Memory B cell (primary cell): ENCODE measurements at places on chromosomes 2 and 18.

GRCh38 chr2:57141269-57141668 lies 905.3 kb upstream of the VRK2 start:
- no peak for DNase-seq

- DNase-seq = no peak
Measured at GRCh38 chr2:25373269-25373981, 31.7 kb upstream of the DNMT3A start.

- no peak for DNase-seq
Measured at GRCh38 chr2:106970471-106971261, 84.7 kb upstream of the ST6GAL2 start.

- no peak for DNase-seq
Measured at GRCh38 chr2:235419996-235420395, 73.8 kb upstream of the AGAP1 start.

GRCh38 chr18:61797696-61798590 lies 94.9 kb downstream of the RNF152 start:
- DNase-seq = no peak

DNA sequence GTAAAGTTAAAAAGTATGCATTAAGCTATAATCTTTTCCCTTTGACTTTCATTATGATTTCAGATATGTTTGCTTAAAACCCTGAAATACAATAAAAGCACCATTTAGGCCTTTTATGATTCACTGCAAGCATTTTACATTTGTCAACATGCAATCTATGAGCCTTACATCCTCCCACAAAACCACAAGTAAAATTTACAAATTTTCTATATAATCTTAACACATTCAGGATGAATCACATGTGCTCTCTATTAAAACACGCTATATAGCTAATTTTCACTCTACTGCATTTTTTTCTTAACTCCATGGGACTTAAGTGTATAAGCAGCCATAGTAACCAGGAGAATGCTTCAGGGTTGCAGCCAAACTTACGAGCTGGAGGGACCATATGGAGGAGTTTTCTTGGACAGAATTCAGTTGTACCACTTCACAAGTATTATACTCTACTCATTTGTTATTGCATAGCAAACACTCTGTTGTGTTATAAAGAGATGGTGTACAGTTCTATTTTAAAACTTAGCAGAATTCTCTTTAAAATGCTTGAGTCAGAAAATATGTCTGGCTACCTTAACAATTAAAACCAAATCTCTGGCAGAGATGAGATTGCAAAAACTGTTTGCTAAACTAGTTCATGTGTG lies 293.2 kb downstream of the ALK start:
- DNase-seq = no peak

DNA sequence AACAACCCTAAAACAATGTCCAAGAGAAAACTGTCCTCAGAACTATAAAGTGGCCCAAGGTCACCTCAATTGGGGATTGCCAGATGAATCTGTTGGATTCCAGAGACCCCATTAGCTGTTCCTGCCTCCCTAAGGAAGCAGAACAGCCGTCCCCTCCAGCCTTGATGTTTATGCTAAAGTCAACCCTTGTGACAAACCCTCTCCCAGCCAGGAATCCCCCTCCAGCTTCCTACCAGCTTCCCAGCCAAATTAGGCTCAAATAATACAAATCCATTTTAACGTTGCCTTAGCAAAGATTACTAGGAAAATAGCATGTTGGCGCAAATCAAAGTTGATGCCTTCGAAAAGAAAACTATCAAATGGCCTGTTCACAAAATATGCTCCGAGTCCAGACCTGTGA lies 105.7 kb upstream of the DAPL1 start:
- DNase-seq = no peak

GRCh38 chr2:125313806-125314205 lies 1288.7 kb downstream of the CNTNAP5 start:
- no peak for DNase-seq

DNA sequence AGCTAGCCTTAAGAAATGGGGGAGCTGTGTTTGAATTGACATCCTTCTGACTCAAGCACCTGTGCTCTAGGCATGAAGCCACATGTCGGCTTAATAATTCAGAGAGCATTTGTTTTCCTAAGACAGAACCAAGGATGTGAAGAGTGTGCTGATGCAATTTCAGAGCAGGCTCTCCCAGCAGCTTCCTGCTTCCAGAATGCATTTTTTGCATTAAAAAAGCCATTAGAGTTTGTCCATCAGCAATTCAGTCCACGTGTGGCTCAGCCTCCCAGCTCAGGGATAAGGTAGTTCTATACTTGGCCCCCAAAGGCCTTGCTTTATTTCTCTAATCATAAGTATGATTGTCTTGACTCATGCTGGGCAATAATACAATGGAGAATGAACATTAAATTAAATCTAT lies 37.7 kb downstream of the DOCK10 start:
- no peak for DNase-seq

- DNase-seq = no peak
Measured at GRCh38 chr2:182543741-182544525, 117.1 kb upstream of the PDE1A start.

DNA sequence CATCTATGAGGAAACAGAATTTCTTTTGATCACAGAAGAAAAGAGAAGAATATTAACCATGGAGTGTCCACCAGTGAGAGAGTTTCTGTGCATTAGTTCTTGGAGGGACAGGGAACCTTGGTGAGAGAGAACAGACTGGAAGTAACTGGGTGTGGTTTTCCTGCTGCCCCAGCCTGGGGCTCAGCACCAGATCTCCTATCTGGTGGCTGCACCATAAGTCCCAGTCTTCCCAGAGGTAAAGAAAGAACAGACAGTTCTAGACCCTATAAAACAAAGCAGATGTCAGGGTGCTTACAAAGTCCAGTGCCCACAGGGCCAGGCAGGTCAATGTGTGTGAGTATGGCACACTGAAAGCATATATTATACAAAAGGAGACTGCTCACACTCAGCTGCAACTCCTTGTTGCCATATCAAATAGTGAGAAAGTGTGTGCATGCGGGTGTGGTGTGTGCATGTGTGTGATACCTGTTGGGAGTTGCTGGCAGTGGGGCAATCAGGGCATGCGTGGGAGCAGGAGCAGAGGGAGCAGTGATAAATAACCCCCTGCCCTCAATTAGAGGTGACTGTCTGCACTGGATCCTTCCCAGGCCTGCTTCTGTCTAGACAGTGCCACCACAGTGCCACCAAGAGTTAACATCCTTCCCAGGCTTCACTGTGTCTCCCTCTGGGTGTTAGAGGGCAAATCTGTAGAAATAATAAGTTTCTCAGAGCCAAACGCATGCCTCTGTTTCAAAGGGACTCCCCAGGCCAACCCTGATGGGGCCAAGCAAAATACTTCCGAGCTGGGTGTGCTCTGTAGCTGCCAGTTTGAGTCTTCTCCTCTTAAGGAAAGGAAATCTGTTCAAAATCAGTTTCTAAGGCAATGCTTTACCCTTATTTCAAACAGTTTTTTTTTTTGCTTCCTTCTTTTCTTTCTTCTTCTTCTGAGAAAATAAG lies 45.7 kb downstream of the RDH14 start:
- no peak for DNase-seq

GRCh38 chr2:15279201-15279876 lies 281.8 kb downstream of the NBAS start:
- DNase-seq = no peak

GRCh38 chr2:102050854-102051391 lies 59.2 kb downstream of the IL1R2 start:
- no peak for DNase-seq

DNA sequence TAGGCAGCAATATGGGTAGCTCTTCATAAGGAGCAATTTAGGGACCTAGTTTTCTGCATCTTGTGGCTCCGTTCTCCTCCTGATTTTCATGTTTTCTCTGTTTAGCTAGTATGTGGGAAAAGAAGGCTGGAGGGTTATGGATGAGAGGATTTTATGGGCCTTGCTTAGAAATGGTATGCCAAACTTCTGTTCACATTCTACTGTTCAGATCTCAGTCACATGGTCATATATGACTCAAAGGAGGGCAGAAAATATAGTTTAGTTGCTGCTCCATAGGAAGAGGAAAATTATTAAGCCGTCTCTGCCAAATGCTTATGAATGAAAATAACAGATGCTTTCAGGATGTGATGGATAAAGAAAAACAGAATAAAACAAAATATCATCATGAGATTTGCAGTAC lies 361.8 kb upstream of the CWC22 start:
- no peak for DNase-seq

DNA sequence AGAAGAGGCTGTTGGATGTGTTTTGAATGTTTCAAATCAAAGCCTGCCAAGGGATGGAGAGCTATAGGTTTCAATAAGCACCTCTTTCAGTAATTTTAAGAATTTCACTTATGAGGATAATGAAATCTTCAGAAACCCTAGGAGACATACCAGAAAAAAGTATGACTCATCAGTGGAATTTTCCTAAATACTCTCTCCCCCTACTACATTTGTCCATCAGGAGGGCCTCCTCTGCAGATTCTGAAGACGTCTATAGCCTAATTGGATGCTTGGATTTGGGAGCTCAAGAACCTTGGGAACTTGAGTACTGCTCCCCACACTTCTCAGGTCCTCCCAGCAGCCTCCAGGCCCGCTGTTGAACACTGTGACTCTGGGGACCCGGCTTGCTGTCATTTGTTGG lies 374.3 kb downstream of the SLC4A3 start:
- DNase-seq = no peak

DNA sequence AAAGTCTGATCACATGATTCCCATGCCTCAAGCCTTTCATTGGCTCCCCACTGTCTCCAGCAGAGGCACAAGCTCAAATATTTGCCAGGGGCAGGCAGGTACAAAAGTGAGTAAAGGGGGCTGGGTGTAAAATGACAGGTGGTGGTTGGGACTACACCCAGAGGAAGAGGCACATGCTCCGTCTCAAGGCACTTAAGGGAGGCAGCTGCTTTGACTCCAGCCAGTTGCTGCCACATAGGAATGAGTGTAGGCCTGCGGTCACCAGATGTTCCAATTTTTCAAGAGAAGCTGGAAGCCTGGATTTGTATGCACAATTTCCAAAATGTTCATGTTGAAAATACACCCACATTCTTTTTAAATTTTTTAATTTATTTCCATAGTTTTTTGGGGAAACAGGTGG lies 164.4 kb downstream of the UPP2 start:
- no peak for DNase-seq

DNA sequence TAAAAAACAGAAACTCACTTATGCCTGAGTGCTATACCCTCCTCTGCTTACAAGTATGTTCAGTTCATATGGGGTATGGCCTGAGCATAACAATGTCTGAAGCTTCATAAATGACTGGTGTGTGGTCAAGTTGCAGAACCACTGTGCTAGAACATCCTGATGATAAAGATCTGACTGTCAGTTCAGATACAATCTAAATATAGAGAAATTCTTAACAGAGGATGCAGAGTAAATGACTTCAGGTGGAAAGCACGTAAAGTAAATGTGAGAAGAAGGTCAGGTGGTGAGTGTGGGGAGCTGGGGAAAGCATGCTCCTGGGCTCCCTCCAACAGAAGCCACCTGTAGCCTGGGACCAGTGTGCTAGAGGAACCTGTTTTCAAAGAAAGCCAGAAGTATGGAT lies 926.2 kb downstream of the TSN start:
- DNase-seq = no peak

DNA sequence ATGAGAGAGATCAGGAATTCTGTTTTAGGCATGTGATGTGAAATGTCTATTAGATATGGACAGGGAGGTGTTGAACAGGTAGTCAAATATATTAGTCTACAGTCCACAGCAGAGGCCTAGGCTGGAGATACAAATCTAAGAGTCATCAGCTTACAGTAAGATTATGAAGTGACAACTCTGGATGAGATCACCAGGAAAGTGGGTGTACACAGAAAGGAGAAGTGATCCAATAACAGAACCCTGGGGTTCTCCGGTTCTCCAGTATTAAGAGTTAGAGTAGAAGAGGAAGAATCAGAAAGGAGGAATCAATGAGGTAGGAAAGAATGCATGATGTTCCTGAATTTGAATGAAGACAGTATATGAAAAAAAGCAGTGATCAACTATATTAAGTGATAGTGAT lies 362.3 kb downstream of the FIGN start:
- DNase-seq = no peak

- DNase-seq = no peak
Measured at GRCh38 chr2:176083796-176084261, at the start of gene EVX2. EVX2 (minus strand) TSS chr2:176083962; CDS start chr2:176083776, 186 bp downstream.

GRCh38 chr2:58140508-58141072 lies 94.0 kb downstream of the VRK2 start:
- no peak for DNase-seq

GRCh38 chr2:164785457-164785856 lies 56.2 kb downstream of the COBLL1 start:
- DNase-seq = no peak

DNA sequence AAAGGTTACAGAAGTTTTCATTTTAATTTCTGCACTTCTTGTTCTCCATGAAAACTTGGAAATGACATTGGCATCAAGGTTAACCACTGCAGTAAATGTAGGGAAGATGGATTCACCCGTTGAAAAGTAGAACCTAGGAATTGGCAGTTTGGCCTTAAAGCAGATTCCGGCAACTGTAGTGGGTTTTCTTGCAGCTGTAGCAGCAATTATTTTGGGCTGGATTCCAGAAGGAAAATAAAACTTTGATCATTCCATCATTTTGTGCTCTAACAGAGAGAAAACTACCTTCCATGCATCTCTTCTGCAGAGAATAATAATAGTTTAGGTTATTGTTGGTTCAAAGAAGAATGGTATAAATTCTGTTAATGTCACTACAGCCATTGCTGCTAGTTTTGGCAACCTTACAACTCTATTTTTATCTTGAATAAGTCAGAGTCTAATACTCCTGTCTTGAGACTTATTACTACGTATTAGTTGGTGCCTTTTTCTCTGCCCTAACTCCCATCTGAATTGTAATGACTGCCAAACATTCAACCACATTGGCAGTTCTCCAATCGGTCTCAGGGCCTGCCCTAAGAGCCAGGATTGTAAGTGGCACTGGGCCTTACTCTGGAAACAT lies 178.1 kb upstream of the PIEZO2 start:
- DNase-seq = no peak

- no peak for DNase-seq
Measured at GRCh38 chr2:228063558-228063957, 117.9 kb downstream of the SPHKAP start.

- DNase-seq = no peak
Measured at GRCh38 chr2:117679952-117680351, 134.5 kb upstream of the DDX18 start.

- no peak for DNase-seq
Measured at GRCh38 chr2:109256921-109257320, 127.9 kb downstream of the SH3RF3 start.

- no peak for DNase-seq
Measured at GRCh38 chr2:73825408-73825807, 3.4 kb upstream of the STAMBP start.

DNA sequence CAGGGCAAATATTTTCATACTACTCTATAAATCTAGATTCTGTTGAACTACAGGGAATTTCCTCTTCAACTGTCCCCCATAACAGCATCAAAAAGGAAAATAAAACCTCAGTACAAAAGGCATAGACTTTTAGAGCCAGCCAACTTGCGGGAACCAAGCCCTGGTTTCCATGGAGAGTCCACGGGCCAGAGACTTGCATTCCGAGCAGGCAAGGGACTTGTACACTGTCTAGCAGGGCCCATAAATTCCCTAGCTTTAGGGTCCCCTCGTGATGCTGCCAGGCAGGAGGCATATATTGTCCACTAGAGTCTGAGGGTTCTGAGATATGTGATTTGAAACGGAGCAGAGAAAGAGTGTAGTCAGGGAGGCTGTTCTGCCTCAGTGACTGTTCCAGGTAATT lies 153.1 kb upstream of the SLC14A2 start:
- no peak for DNase-seq
